ENCODE measurements at places on chromosomes 12 and 14.

- no peak for DNase-seq
Measured at GRCh38 chr12:52739963-52740362, 36.6 kb upstream of the KRT77 start.

- no peak for DNase-seq
Measured at GRCh38 chr12:51127050-51127729, 43.8 kb upstream of the CSRNP2 start.

- DNase-seq: peak; percentile 37
Measured at GRCh38 chr14:73242357-73242901, 5.1 kb downstream of the PAPLN start.

DNA sequence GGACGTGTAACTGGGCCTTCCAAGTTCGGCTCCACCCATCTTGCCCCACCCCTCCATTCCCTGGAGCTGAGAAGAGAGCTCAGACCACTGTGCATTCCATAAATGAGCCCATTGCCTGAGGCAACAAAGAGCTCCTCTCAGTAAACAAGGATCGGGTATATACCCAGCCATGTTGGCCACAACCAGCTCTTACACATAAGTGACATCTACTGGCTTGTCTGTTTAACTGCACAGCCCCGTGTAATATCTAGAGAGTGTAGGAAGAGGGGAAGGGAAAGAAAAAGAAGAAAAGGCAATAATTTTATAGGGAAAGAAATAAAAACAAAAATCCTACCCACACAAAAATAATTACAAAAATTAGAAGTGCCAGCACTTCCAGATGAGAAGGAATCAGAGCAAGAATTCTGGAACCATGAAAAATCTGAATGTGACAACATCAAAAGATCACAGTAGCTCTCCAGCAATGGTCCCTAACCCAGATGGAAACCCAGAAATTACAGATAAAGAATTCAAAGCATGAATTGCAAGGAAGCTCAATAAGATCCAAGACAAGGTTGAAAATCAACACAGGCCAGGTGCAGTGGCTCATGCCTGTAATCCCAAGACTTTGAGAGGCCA lies 308.1 kb downstream of the RPAP3 start:
- DNase-seq: peak; percentile 69

GRCh38 chr14:94772548-94772947 lies 2.6 kb upstream of the GSC start:
- no peak for DNase-seq

DNA sequence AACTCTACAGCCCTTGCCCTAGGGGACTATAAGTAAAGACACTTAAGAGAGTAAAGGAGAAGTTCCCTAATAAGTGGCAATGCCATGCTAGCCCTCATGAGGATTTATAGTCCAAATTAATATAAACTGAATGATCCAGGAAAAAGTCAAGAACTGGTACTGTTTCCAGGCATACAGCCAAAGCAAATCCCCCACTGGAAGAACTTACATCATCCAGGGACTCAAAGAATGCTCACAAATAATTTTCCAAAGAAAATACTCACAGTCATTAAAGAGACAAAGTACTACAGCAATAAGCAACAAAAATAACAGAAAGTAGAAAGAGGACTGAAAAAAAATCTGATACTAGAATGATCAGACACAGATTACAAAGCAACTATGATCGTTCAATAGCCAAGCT lies 79.7 kb upstream of the RAP1B start:
- no peak for DNase-seq

DNA sequence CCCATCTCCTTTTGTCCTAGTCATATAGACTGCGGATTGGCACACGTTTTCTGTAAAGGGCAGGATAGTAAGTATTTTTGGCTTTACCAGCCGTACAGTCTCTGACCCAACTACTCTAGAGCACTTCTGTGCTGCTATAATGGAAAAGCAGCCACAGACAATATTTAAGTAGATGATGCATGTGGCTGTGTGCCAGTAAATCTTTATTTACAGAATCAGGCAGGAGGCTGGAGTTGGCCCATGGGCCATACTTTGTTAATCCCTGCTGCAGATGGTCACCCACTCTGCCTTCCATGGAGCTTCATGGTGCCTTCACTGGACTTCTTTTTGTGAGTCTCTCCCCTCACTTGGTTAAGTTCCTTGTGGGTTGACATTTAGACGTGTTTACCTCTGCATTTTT lies 584.5 kb upstream of the TBX3 start:
- no peak for DNase-seq

- DNase-seq: no peak
Measured at GRCh38 chr12:31859232-31859977, 99.8 kb upstream of the RESF1 start.

DNA sequence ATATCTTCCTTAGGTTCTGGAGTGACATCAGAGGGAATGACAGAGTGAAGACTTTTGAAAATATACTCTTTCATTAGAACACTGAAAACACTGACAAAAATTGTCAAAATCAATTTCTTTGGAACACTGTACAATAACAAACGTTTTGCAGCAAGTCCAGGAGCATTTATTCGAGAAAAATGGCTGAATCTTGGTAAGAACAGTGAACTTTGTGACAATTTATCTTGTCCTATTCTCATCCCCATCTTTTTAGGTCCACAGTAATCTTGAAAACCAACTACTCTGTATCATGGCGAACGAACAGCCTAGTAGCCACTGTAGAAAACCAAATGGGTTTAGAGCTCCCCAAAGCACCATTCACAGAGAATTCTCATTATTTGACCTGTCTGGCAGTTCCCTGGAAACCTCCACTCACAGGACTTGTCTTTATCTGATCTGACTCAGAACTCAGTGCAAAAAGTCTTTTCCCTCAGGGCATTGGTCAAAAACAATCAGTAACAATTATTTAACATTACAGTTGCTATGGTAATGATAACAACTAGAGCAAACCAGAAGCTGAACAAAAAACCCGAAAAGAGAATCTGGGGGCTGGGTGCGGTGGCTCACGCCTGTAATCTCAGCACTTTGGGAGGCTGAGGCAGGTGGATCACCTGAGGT lies 20.3 kb upstream of the PPP2R5E start:
- DNase-seq: no peak
